ENCODE measurements at places on chromosomes 16 and 17.

DNA sequence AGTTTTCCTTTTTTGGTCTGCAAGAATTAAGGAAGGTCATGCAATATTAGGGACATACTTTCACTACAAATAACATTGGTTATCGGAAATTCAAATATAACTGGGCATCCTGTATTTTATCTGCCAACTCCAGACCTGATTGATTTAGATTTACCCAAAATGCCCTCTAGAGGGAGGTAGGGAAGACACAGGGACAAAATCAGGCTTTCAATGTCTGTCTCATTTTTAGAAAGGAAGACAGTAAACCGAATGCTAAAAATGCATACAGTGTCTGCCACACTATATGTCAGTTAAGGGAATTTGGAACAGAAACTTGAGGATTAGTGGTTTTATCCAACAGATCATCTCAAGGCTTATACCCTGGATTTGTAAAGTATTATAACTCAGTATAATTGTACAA lies 161.7 kb upstream of the SOX9 start:
- no peak for DNase-seq

- DNase-seq = no peak
These were observed 64.9 kb upstream of the CHMP6 start for GRCh38 chr17:80926591-80927250.

DNA sequence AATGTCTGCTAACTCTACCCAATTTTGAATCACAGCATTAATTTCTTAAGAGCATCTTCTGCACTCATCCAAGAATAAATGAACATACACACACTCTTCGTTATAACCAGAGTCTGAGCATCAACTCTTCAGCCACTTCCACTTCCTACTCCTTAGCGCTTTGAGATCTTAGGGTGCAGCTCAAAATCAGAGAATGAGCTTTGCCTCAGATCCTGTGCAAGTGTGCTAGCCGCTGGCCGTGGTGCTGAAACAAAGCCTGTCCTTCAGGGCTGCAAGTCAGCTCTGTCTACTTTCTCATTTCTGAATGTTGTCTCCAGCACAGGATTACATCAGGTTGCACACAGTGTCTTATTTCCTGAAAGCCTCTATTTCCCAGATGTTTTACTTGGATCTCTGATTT lies 165.4 kb downstream of the AIPL1 start:
- DNase-seq = peak; percentile 15

DNA sequence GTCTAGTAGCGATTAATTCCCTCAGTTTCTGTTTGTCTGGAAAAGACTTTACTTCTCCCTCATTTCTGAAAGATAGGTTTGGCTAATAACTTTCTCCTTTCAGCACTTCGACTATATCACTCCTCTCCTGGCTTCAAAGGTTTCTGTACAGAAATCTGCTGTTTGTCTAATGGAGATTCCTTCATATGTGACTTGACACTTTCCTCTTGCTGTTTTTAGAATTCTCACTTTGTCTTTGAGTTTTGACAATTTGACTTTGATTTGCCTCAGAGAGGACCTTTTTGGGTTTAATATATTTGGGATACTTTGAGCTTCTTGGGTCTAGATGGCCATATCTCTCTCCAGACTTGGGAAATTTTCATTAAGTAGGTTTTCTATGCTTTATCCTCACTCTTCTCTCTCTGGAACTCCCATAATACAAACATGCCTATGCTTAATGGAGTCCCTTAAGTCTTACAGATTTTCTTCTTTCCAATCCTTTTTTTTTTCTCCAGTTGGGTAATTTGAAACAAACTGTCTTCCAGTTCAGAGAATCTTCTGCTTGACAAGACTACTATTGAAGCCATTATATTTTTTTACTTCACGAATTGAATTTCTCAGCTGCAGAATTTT lies 7.8 kb upstream of the PRSS21 start:
- no peak for DNase-seq

DNA sequence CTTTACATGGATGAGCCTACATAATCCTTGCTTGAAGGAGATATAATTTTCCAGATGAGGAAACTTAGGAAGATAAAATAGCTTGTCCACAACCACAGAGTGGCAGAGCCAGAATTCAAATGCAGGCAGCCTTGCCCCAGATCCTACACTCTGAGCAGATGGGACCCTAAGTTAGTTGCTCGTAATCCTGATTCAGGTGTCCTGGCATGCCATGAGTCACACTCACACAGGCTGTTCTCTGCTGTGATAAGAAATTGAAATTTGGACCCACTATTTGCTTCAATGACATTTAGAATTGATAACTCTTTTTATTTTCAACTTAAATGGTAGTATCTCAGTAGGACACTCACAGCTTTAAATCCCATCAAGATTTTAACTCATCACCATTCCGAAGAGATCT lies 150.7 kb upstream of the CACNG5 start:
- DNase-seq = no peak

DNA sequence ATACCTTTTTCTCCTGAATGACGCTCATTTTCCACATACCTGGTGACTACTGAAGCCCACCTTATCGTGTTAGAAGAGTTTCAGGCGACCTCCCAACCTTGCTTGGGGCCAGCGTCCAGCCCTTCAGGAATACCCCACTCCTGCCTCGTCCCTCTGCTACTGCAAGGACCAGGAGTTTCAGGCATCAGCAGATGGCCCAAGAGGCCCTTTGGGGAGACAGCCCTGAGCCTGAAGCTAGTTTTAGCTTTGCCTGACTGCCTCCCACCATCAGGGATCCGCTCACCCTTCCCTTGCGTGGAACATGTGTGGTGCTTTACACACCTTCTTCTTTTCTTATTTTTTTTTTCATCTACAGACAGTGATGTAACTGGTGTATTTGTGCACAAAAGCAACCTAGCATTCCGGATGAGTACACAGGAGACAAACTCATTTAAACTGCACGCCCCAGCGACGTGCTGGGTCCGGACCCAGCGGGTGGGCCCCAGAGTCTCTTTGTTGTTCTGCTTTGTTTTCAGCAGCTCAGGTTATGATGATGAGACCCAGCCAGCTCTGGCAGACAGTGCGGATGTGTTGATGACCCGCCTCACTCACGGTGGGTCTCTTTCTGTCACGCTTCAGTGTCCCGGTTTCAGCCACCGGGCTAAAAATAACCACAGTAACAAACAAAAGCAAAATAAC lies 242.4 kb downstream of the C16orf95 start:
- no peak for DNase-seq

DNA sequence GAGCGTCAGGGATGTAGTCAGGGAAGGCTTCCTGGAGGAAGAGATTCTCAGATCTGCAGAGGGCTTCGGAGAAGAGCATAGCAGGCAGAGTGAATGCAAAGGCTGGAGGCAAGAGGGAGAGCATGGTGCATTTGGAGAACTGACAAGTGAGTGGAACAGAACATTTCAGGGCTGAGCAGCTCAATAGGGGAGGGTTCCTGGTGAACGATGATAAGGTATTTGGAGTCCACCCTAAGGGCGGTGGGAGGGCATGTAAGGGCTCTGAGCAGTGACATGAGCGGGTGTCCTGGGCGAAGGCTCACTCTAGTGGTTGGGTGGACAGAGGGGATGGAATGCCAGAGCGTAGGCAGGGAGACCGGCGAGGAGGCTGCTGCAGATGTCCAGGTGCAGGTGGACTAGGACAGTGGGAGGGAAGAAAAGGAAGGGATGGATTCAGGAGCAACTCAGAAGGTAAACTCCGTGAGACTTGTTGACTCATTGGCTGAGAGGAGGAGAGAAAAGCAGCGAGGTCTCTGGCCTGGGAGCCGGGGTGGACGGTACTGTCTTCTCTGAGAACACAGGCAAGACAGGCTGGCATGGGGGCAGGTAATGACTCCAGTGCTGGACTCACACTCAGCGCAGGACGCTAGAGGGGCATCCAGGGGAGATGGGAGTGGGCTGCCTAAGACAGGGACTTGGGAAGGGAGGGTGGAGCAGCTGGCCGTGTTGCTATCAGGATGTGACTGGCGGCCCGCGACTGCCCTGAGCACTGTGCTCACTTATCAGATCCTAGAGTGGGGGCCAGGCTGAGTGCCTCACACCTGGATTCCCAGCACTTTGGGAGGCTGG lies 1.4 kb upstream of the PITPNA start:
- no peak for DNase-seq

GRCh38 chr16:87806641-87807546 lies 41.1 kb upstream of the KLHDC4 start:
- DNase-seq = peak; percentile 88

DNA sequence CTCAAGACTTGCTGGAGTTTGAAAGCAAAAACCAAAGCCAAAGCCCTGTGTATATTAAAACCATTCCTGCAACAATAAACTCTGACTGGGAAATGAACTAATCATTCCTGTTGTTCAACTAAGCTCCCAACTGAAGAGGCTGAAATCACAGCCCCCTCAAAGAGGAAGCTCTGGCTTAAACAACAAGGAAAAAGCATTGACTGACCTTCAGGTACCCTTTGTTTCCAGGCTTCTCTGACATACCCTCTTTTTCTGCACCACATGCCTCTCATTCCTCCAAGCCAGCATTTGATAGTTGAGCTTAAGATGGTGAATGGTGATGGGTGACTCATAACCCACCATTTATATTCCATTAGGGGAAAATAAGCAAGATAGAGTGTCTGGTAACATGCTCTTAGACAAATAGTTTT lies 470.9 kb upstream of the SOX9 start:
- DNase-seq = peak; percentile 51

GRCh38 chr17:27460196-27460725 lies 4.0 kb downstream of the KSR1 start:
- no peak for DNase-seq

GRCh38 chr16:14150796-14151195 lies 79.7 kb downstream of the MRTFB start:
- no peak for DNase-seq

GRCh38 chr16:88504489-88505404 lies 51.7 kb downstream of the ZFPM1 start:
- no peak for DNase-seq

- DNase-seq = no peak
These were observed 233.3 kb downstream of the CDH13 start for GRCh38 chr16:82860071-82860470.

DNA sequence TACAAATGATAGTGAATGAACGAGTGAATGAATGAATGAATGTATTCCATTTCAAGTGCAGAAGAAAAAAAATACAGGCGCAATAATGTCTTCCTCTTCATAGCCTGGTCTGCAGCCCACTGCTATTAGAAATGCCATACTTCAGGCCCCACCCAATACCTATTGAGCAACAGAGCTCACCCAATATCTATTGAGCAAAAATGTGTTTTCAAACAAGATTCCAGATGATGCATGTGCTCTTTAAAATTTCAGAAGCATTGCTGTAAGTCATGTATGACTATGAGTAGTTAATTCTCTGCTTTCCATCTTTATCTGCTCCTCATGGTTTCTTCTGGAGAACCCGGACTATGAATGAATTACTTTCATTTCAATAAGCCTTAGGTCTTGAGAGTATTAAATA lies 308.2 kb downstream of the XYLT1 start:
- no peak for DNase-seq

DNA sequence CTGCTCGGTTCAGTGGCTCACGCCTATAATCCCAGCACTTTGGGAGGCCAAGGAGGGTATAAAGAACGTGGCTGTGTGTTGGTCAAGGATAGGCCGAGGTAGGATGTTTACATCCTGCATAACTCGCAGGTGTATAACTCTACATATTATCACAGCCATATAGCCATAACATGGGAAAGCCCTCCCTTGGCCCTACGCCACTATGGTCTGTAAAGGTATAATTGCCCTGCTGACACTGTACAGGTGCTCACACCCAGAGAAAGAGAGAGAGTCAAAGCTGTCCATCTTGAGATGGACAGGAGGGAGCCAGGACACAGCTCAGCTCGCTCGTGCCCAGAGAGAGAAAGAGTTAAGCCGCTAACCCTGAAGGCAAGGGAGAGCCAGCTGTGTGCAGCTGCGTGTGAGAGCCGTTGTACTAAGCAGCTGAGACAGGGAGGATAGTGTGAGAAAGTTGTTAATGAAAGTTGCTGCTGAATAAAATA lies 30.4 kb upstream of the DHX8 start:
- no peak for DNase-seq

- DNase-seq = no peak
These were observed 460.4 kb upstream of the ASIC2 start for GRCh38 chr17:33753452-33753851.

DNA sequence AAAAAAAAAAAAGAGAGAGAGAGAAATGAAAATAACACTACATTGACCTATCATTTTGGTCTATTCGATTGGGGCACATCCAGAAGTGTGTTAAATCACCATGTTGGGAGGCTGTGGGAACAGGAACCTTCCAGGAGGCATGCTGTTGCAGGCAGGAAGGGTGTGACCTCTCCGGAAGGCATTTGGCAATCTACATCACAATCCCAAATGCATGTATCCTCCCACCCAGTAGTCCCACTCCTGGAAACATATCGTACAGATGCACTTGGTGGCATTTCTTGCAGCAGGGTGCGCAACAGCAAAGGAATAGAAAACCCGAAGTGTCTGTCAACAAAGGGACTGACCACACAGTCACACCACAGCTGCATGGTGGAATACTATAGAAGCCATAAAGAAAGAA lies 7.9 kb downstream of the PLLP start:
- DNase-seq = no peak

DNA sequence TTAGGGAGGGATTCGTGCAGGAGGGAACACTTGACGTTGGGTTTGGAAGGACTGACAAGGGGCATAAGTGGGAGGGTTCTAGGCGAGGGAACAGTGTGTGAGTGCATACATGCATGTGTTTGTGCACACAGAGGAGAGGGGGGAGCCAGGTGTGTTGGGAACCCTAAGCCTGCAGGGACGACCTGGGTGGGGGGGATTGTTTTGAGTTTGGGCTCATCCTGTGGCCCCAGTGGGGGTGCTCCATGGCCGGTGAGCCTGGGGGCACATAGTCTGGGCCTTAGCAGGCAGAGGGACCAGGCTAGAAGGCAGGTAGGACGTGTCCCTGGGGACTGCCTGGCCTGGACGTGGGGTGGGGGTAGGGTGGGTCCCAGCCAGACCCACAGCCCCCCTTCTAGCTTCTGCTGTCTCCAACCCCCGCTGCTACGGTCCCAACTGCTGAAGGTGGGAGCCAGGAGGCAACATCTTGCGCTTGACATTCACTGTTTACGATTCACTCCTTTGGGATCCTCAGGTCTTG lies 11.9 kb upstream of the RASD1 start:
- DNase-seq = no peak

Data from fibroblast of skin of left quadriceps (primary cell).